ENCODE measurements at places on chromosomes 6 and 20.

- no peak for DNase-seq
Measured at GRCh38 chr6:139577763-139578604, 203.5 kb upstream of the CITED2 start.

- no peak for DNase-seq
Measured at GRCh38 chr6:122026582-122027369, 372.7 kb upstream of the HSF2 start.

GRCh38 chr20:25297141-25297905 lies 49.4 kb downstream of the PYGB start:
- DNase-seq = no peak

GRCh38 chr6:6008089-6008647 lies 1.4 kb upstream of the NRN1 start:
- DNase-seq = no peak

- no peak for DNase-seq
Measured at GRCh38 chr6:137950581-137950980, 83.5 kb downstream of the TNFAIP3 start.

DNA sequence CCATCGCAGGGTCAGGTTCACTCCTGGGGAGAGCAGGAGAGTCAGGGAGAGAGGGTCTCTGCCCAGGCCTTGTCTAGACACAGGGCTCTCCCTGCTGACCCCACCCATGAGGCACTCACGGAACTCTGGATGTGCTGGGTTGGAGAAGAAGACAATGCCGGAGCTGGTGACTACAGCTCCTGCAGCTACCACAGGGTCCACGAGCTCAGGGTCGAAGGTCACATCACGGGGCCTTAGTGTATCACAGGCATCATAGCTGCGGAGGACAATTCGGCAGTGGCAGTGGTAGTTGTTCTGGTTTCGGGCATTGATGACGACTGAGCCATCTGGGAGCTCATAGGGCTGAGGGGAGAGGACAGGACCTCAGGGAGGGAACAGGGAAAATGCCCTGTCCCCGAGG lies 2.7 kb downstream of the NEU1 start:
- DNase-seq = no peak

- no peak for DNase-seq
Measured at GRCh38 chr6:80541181-80541580, 434.7 kb downstream of the BCKDHB start.

- DNase-seq = no peak
Measured at GRCh38 chr6:20835315-20836010, 301.2 kb downstream of the CDKAL1 start.

- peak; percentile 24 for DNase-seq
Measured at GRCh38 chr20:21352703-21353102, 44.6 kb downstream of the NKX2-4 start.

GRCh38 chr6:106098383-106099234 lies 12.5 kb downstream of the PRDM1 start:
- no peak for DNase-seq

DNA sequence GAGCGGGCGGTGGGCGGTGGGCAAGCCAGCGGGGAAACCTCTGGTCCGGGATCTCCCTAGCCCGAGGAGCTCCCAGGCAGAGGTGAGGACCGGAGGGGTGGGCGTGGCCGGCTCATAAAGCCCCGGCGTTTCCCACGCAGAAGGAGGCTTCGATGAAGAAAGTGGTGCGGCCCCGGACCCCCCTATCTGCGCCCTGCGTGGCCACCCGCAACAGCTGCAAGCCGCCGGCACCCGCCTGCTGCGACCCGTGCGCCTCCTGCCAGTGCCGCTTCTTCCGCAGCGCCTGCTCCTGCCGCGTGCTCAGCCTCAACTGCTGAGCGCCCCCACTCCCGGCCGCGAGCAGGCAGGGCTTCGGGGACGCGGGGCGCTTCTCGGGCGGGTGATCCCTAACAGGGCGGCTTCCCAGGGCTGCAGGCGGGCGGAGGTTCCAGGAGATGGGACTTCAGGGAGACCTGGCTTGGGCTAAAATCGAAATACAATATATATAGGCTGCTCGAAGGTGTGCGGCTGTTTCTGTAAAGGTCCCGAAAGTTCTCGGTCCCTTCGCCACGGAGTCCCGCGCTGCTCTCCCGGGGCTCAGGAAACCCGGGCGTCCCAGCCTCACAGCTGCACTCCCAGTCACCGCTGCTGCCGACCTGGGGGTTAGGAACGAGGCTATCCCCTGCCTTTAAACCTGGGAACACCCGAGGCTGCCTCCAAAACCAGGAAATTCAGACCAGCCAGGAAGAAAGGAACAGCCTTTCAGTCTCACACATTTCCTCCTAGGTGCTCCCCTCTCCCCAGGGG lies 27.8 kb downstream of the ASIP start:
- no peak for DNase-seq

- DNase-seq = peak; percentile 20
Measured at GRCh38 chr6:55445648-55446204, 118.5 kb downstream of the GFRAL start.

DNA sequence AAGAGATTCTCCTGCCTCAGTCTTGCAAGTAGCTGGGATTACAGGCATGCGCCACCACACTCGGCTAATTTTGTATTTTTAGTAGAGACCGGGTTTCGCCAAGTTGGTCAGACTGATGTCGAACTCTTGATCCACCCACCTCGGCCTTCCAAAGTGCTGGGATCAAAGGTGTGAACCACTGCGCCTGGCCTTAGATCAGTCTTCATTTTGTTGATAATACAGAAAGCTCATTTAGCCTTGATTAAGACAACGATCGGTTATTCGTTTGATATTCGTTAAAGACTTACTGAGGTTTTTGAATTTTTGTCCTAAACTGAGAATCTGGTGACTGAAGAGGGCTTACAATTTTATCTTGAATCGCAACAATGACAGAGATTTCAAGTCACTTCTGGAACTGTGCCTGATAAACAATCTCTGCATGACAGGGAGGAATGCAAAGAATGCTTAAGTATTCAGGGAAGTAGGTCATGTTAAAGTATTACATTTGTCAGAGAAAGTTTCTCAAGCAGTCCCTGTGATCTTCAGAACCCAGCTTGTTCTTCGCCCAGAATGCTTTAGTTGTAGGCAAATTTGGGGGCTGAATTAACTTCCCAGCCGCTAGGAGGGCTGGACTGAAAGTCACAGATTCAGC lies 14.8 kb downstream of the AKAP12 start:
- peak; percentile 24 for DNase-seq

- DNase-seq = no peak
Measured at GRCh38 chr6:14100966-14101365, 16.6 kb upstream of the CD83 start.

DNA sequence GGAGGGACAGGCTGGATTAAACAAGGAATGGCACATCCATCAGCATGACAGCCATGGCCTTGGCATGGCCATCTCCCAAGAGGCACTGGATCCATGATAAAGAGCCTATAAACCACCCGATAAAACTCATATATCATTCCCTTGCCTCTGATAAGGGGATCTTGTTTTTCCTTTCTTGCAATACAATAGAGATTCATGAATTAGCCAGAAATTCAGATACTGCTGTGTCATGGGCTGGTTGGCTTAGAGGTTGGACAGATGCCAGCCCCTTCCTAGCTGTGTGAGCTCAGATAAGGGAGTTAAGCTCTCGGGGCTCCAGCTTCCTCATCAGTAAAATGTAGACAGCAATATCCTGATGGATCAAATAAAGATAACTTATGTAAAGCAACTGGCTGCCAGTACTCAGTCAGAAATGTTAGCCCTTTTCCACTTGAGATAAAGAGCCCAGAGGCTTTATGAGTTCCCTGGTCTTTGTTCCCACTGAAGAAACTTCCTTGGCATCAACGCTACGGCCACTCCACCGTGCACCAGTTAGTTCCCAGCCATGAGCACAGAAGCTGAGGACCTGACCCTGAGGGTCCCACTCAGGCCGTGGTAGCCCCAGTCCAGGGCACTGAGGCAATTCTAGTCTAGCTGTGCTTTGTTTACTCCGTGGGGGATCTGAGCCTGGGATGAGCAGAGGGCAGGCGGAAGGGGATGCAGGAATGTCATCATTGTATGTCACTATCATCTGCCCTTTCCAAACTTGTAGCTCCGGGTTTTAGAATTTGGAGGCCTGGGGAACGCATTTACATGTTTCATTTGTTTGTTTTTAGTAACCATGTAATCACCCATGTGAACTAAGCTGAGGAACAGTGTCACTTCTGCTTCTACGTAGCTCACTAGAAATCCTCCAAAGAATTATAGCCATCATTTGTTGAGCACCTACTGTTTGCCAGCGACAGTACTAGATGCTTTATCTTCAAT lies 67.2 kb upstream of the TBC1D7 start:
- peak; percentile 23 for DNase-seq

DNA sequence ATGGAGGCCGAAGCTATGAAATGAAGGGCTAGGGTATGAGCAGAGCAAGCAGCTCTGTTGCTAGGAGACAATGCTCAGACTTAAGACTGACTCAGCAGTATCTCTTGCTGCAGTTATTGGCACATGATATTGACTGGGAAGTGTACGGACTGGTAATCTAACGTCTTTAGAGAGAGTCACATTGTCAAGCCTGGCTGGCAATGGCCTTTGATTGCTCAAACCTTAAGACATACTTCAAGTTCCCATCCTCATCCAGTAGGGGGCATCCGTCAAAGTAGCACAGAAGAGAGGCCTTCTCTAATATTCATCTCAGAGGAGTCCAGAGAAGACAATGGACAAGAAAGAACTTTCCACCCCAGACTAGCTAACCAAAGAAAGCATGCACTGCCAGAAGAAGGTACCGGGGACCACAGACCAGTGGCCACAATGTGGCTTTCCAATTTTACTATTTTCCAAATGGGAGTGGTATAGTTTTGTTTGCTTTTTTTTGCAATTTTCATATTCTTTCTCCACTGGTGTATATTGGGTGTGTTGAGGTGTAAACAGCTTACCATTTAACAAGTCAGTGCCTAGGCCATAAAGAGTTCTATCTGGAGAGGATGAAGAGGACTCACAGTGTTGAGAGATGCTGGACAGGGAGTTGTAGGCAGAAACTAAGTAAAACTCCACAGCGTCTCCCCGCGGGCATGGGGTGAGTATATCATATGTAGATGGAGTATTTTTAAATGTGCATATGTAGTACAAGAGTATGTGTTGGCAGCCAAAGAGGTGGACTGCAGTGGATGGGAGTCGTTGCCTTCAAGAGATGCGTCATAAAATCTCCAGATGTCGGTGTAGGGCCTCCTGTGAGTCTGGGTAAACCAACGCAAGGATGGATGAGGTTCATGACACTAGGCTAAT lies 36.7 kb downstream of the LRFN2 start:
- peak; percentile 22 for DNase-seq

- DNase-seq = no peak
Measured at GRCh38 chr20:12798286-12798685, 210.5 kb upstream of the SPTLC3 start.

DNA sequence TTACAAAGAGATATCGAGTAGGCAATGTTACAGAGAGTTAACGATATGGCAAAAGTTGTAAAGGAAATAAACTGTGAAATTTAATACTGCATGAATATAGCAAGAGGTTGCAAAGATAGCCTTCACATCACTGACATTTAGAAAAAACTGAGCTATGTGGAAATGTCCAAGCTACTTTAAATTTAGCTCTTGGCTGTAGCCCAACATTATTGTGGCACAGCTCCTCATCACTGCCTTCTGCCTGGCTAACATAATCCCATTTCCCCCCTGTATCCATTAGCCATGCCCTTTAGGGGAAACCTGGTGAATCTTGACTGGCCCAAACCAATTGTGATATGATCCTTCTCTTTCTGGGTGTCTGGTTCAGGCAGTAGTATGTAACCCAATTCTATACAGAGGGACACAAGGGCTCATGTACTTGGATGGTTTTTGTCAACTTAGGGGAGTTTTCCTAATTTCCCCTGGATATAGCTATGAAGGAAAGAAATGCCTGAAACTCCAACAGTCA lies 115.4 kb downstream of the PFDN4 start:
- DNase-seq = no peak

GRCh38 chr6:11586536-11586935 lies 49.0 kb downstream of the TMEM170B start:
- peak; percentile 19 for DNase-seq

DNA sequence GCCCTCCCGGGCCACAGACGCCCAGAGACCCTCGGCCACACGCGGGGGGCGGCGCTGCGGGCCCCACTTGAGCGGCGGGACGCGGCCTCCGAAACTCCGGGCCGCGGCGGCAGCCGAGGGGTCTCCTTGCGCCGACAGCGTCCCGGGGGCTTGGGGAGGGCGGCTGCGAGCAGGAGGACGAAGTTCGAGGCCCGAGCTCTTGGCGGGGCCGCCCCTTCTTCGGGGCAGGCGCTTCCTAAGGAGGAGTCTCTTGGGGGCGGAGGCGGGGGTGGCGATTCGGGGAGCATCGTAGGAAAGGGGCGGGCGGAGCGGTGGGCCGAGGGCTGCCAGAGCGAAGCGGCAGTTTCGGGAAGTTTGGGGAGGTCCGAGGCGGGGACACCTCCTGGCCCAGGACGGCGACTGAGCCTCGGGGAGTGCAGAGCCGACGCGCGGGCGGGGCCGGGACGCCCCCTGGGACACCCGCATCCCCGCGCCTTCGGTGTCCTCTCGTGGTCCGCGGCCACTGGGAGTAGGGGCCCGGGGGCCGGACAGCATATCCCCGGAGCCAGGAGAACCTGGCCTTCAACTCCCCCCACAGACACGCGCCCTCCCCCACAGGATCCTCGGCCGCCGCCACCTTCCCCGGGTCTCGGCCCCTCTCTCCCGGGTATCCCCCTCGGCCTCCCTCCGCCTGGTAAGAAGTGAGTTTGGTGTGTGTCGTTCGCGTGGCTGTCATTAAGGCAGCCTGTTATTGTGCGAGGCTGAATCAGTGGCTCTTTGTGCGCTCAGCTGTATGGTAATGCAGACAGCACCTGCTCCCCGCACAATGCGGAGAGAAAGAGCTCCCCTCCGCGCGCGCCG lies 613 bp upstream of the DLL1 start:
- no peak for DNase-seq

- DNase-seq = peak; percentile 52
Measured at GRCh38 chr20:21323640-21324039, 20.5 kb downstream of the XRN2 start.

DNA sequence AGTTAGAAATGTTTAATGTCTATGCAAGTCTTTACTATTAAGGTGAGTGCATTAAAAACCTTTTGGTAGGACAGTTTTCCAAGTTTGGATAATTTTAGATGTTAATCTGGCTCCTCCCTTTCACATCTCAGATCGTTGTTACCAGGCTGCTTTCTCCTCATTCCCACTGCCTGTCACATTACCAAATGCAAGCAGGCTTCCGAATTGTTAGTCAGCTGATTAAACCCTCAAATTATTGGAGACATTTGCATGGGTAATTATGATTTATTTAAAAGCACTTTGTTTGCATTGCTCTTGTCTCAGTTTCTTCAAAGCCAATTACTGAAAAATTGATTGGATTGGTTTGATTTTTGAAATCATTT lies 816.5 kb downstream of the KIF16B start:
- no peak for DNase-seq

- DNase-seq = no peak
Measured at GRCh38 chr6:97819710-97820109, 536.7 kb upstream of the MMS22L start.

DNA sequence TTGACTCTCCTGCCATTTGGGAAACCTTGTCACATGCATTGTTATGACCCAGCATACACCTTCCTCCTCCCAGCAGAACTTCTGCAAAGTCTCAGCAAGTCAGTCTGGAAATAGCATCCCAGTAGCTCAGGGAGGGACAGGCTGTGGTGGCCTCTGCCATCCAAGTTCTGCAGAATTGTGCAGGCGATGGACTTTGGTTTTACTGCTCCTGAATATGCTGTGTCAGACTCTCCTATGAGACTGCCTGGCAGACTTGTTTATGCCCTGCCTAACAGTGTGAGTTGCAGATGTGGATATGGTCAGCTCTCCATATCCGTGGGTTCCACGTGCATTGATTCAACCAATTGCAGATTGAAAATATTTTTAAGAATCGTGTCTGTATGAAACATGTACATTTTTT lies 52.8 kb downstream of the SNRNP48 start:
- DNase-seq = no peak

Data from foreskin melanocyte (primary cell).